ENCODE measurements at places on chromosomes 4 and X. TPM values are rescaled to one million over a fixed set of nuclear protein-coding genes. Genes with fewer than 3 reads are reported as not detected.

DNA sequence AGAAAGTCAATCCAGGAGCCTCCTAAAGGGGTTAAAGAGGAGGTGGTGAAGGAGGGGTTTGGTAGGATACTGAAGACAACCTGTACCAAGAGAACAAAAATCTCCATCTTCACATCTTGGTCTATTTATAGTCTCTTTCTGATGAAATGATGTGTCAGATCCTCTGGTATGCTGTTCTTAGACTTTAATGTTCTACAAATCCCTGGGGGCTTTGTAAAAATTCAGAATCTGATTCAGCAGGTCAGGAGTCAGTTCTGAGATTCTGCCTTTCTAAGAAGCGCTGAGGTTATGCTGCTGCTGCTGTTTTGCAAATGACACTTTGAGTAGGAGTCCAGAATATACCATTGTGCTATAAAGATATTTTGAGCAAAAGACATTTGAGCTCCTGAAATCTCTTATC is 172.9 kb upstream of the GLRA2 start:
- DNase-seq: no peak

GRCh38 chr4:180281724-180282123 is 1961.5 kb upstream of the TENM3 start:
- DNase-seq: no peak

- DNase-seq: no peak
Observed at GRCh38 chr4:184940500-184940899, 77.8 kb upstream of the HELT start.

DNA sequence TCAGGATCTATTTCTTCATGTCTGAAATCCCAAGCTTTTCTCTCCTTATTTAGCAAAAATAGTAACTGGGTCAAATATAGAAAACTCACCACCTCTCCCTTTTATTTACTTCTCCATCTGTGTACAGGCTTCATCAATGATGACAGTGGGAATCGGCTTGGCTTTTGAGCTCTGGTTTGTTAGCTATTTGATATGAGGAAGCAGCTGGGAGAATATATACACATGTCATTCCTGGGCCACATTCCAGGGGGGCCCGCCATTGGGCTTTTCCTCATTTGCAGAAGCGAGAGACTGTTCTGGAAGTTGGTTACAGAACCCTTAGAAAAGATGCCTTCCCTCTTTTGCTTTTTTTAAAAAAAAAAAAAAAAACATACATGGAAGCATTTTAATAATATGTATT is 107.4 kb upstream of the F9 start:
- no peak for DNase-seq

DNA sequence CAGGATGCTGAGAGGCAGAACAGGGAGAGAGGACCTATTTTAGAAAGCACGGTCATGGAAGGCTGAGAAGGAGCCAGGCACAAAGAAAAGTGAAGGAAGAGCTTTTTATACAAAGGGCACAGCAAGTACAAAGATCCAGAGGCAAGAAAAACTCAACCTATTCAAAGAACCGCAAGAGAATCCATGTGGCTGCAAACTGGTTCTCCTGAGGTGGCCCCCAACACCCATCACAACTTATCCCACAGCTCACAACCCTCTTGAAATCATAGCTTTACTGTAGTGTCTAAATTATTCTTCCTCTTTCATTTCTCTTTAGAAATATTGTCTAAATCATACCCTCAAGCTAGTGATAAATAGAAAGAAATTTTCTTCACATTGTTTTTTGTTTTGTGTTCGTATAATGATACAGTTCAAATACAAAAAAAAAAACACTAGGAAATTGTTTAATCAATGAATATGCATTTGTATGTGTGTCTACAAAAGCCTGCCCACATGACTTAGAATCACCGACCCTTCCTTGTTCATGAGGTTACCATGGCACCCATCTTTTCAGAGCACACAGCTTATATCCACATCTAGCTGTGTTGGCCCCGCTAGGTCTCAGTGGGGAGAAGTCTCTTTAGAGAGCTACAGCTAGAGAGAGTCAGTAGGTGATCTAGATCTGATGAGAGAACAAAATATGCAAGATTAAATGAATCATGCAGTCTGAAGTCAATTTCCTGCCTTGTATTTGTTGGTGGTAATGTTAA is 126.9 kb upstream of the DCLK2 start:
- no peak for DNase-seq

DNA sequence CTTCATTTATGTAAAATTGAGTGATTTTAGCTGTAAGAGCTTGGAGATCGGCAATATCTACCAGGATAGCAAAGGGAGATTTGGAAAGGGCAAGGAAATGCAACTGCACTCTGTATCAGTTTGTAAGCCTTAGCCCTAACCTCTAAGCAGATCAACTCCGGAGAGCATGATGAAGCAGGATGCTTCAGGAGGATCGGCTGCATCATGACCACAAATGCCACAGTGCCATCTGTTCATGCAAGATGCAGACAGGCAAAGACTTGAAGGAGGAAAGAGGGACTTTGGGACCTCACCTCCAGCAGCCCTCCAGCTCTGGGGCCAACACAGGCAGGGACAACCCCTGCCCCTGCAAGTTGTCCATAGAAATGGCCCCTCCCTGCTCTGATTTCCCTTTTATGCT is 377.6 kb upstream of the GATB start:
- DNase-seq: no peak

DNA sequence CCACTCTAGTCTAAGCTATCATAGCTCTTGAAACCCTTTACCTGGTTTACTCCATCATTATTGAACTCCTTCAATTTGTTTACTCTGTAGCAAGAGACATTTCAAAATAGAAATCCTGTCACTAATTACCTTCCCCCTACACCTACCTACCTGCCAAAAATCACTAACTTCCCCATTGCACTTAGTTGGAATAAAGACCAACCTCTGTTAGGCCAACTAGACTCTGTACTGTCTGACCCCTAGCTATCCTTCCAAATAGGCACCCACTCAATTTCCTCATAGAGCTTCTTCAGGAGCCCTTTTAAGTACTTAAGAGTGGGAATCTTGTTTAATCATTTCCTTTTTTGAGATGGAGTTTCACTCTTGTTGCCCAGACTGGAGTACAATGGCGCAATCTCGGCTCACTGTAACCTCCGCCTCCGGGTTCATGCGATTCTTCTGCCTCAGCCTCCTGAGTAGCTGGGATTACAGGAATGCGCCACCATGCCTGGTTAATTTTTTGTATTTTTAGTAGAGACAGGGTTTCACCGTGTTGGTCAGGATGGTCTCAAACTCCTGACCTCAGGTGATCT is 8.9 kb upstream of the CDKL2 start:
- no peak for DNase-seq

DNA sequence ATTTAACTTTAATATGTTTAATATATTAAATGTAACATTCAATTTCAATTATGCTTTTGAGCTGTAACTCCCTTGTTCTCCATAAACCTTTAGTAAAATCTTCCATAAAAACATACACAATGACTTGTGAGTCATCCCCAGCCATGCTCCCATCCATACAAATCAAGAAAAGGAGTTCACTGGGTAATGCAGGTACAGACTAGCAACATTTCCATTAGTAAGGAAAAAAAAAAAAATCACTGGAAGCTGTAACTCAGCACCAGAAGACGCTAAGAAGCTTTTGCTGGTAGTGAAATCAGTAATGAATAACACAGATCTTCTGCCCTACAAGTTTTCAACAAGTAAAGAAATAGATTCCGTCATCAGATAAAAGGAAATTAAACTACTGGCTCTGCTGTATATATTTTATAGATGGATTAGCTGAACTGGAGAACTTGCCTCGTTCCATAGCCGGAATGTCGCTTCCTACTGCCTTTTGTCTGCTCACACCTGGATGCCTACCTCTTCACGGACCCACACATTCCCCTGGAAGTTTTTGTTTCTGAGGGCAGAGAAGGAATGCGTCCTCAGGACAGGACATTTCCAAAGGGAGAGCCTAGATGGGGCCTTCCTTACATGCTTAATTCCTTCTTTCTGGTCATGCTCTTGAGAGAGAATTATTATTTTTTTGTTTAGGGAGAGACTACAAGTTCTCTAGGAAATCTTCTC is 298.4 kb upstream of the ANKRD50 start:
- no peak for DNase-seq

GRCh38 chr4:109967798-109968520 is 55.3 kb downstream of the EGF start:
- DNase-seq: no peak

DNA sequence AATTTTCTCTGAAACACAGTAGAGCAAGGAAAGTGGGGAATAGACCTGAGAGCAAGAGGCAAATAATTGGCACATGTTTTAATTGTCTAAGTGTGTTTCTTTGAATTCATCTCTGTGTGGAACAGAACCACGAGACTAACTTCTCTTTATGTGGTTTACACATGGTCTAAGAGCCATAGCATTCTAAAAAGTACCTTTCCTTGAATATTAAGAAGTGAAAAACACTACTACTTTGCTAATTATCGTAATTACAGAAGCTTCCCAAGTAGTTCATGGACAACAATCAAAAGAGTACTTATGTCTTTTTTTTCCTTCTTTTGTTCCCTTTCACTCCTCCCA is 2.9 kb upstream of the CYBB start:
- DNase-seq: no peak

The NXF2B gene
- not detected for total RNA-seq

The PABPC1L2B gene
- total RNA-seq: not detected

The PPBP gene
- not detected for total RNA-seq

The TADA2B gene
- 5.8 TPM for total RNA-seq

The USP51 gene
- total RNA-seq: 0.78 TPM

The XAGE2 gene
- not detected for total RNA-seq

All from H4 (cell line).